ENCODE measurements at places on chromosomes 3 and 15. TPM values are rescaled to one million over a fixed set of nuclear protein-coding genes. Genes with fewer than 3 reads are reported as not detected.

- no peak for DNase-seq
Measured at GRCh38 chr3:47348411-47349154, 32.2 kb upstream of the PTPN23 start.

DNA sequence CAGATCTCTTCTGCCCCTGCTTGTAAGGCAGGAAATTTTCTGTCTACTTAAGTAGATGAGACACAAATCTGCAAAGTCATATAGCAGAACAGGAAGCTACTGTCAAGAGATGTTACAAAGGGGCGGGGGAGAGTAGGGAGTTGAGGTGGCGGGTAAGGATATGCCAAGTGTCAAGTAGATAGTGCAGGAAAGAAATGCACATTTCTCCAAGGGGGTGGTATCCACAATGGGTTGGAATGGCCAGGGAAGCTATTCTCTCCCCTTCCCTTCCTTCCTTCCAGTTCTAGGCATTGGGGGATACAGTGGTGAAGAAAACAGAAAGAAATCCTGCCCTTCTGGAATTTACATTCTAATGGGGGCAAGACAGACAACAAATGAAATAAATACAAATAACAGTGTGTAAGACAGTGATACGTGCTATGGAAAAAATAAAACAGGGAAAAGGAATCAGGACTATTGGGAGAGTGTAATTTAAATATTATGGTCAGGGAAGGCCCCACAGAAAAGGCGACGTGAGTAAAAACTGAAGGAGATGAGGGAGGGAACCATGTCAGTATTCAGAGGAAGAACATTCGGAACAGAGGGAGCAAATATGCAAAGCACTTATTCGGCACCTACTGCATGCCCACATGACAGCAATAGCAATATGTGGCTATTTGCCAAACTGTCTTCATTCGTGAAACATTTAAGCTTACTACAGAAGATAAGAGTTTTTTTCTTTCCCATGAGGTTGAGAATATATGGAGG, 42.8 kb upstream of the RNU6-1 start:
- no peak for DNase-seq

DNA sequence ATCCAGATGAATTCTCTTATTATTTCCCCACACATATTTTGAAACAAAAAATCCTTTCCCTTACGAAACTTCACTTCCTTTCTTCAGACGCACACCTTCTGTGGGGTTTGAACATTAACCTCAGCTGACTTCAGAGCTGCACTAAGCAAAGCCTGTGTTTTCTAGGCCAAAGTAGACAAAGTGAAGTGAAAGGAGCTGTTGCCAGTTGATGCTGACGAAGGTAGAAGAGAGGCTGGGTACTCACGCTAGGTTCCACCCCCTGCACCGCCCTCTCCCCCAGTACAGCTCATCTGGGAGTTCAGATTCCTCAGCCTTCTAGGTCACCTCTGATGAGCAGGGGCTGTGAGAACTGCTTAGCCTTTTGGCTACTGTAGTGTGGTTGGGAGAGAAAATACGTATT, 24.1 kb downstream of the DUT start:
- DNase-seq: no peak

- no peak for DNase-seq
Measured at GRCh38 chr3:117439812-117440211, 730.2 kb downstream of the TUSC7 start.

DNA sequence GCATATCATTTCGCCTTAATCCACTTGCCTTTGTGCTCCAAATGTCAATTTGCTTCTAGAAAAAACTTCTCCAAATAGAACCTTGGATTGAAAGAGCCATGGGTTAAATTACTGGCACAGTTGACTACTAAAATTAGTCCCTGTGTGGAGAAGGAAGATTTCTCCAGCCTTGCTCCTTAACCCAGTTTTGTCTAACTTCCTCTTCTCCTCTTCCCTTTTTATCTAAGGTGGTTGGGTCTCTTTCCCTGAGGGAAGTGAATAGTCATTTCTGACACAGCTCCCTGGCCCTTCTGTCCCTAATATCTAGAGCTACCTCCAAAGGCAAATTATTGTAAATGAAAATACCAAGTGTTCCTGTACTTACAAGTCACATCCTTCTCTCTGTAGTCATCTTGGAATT, 527.9 kb upstream of the TBL1XR1 start:
- DNase-seq: no peak

The UTS2B gene
- total RNA-seq: 0.95 TPM

DNA sequence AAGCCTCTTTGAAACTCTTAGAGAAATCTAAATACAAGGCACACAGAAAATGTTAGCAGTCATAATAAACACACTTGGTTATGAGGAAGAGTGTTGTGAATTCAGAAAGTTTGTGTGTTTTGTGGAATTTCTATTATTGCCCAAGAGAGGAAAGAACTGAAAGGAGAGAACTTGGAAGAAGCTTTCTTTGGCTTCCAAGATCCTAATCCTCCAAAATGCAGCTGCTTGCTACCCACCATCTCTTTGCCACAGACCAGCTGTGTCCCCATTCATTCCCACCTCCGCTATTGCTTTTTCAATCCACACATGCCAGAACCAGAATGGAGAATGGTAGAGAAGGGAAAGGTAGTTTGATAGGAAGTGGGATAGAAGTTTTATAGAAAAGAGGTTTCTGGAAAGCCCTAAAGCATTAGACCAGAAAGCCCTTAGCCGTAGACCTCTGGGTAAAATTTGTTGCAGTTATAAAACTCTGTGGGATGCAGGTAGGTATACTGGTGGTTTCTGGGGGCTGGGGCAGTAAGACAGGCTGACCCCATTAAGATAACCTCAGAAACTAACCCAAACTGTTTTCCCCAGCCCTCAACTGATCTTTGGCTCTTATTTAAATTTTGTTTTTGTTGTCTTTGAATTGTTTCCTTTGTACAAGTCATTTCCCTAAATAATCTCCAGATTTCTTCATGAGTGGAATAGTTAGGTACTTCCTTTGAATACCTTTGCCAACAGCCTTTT, 108.5 kb downstream of the FILIP1L start:
- DNase-seq: no peak

The POPDC2 gene
- 0.06 TPM for total RNA-seq

DNA sequence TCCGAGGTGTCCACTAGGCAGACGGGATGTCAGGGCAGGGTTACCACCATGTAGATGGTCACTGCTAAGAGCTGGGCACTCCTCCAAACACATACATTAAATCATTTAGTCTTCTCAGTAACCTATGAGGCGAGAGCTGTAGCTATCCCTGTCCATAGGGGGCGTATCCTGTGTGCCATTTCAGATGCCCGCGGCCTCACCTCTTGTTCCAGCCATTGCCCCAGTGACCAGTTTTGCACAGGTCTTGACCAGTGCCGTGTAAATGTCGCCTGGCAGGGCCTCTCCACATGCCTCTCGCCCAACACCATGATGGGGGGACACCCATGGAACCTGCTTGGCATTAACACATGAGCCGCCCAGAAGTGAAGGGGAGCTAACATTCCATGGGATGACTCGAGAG, 20.8 kb upstream of the SRP14 start:
- DNase-seq: no peak

- DNase-seq: no peak
Measured at GRCh38 chr3:43363621-43364266, 77.4 kb downstream of the SNRK start.

- no peak for DNase-seq
Measured at GRCh38 chr3:141432904-141433303, 53.9 kb upstream of the RASA2 start.

DNA sequence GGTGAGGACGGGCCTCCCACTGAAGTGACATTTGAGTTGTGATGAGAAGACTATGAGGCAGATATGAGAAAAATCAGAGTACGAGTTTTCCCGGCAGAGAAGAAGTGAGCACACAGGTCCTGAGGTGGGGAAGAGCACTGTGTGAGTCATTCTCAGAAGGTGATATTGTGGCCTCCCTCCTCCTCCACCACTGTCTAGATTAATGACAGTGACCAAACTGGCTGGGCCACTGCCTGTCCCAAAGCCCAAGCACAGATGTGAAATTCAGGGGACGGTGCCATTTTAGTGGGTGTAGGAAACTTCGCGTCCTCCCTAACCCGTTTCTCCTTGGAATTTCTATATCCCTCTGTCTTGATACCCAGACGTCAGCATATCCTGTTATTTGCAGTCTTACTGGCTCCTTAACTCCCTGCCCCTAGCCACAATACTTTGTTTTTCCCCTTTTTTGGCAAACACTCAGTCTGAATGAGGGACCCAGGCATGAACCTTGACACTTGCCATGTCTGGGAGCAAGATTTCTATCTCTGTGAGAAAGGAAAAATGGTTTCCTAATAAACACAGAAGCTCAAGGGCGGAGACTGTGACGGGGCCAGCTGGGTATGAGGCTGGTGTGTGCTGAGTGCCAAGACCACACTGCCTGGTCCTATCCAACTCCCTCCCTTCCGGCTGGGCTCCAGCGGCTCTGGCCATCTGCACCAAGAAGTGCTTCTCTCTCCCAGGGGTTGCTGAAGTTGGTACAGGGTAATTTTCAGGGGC, 15.2 kb downstream of the PRICKLE2 start:
- DNase-seq: peak; percentile 60

The KBTBD12 gene
- total RNA-seq: not detected

GRCh38 chr3:151992326-151993041, 119.0 kb downstream of the SUCNR1 start:
- no peak for DNase-seq

DNA sequence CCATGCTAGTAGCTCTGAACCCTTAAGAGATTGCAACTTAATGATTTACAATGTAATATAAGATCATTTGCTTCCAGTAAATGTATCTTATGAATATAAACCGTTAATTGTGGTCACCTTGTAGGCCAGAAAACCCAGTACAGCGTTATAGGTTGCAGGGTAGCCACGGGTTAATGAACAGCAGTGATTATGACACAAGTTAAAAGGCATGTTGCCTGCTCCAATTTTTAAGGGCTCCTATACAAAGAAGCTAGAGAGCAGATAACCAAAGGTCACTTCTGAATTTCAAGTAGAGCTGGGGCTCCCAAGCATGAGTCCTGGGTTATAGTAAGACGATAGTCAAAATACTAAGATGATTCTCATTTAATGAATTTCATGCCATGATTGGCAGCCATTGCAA, 13.5 kb downstream of the GUCA1C start:
- DNase-seq: no peak

DNA sequence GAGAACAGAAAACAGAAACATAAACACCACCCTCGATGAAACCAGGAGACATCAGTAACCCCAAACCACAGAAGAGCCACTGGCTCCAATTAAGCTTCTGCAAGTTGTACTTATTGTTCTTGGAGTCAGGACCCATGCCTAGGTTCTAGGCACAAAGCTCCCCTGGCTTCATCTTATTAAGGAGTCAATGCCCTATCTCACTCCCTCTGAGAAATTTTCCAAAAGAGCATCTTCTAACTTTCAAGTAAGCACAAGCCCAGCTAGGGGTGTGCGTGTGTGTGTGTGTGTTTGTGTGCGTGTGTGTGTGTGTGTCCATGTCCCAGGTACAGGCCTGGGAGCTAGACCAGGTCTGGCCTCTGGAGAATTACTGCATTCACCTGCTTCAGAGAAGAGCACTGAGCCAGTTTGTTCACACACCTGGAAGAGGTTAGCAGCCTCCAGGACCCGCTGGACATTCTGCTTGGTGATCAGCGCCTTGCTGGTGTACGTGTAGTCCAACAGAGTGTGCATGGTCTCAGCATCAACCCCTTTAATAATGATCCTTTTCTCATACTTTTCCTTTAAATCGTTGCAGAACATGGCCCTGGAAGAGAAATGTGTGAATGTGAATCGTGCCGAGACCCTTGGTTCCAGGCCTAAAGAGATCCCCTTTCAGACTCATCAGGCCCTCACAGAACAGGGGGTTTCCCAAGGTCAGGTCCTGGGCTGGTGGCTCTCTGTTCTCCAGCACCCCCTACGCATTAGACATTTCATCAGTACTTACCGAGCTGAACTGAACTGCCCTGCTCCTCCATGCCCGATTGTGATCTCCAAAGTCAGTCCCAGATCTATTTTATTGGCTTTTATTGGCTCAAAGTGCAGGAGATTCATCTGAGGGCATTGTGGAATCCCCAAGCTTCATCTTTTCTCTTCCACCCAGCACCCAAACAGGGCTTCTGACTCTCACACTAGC, 27.8 kb downstream of the KLHL6 start:
- no peak for DNase-seq

The PLAAT1 gene
- total RNA-seq: 11.6 TPM

DNA sequence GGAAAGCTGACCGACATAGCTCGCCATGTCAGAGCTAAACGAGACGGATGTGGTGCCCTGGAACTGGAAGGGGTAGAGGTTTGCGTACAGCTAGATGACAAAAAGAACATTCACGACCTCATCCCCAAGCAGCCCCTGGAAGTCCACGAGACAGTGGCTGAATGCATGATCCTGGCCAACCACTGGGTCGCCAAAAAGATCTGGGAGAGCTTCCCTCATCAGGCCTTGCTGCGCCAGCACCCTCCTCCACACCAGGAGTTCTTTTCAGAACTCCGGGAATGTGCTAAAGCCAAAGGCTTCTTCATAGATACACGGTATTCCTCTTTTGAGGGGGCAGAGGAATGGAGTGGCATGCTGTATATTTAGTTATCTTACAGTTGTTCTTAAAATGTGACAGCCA, 30.4 kb downstream of the TIPIN start:
- no peak for DNase-seq

The CCDC80 gene
- total RNA-seq: 31.7 TPM

DNA sequence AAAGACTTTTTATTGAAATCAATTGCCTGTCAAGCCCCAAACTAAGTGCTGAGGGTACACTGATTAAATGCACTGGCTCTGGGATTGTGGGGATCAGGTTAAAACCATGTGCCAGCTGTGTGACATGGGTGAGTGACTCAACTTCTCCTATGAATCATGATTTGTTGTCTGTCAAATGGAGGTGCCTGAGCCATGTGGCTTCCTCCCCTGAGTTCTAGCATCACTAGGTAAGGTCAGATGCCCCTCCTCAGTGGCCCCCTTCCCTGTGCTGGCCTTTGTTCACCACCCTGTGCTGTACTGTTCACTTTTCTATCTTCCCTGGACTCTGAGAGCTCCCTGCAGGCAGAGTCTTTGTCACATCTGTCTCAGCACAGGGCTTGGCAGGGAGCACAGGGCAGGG, 43.6 kb upstream of the ATP2B2 start:
- no peak for DNase-seq
